ENCODE measurements at places on chromosomes 11 and 22.

- no peak for DNase-seq
Measured at GRCh38 chr11:118895093-118896039, 11.7 kb downstream of the CXCR5 start.

DNA sequence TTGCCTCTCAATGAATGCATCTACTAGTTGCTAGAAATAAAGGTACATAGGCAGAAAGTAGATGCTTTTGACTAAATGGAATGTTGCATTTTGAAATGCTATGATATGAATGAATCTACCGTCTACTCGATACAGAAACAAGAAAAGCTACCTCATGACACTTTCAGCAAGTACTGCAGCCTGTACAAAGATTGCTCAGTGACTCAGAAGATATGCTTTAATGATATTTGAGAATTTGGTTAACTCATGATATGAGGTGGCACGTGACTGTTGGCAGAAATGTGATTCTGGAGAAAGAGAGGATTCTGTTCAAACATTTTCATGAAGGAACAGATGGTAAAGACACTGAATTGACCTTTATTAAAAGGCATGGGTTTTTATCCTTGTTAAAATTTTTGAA lies 76.0 kb downstream of the HSD17B12 start:
- no peak for DNase-seq

- no peak for DNase-seq
Measured at GRCh38 chr22:35133702-35134380, 67.9 kb downstream of the ISX start.

GRCh38 chr11:23749762-23750430 lies 747.0 kb upstream of the LUZP2 start:
- no peak for DNase-seq

DNA sequence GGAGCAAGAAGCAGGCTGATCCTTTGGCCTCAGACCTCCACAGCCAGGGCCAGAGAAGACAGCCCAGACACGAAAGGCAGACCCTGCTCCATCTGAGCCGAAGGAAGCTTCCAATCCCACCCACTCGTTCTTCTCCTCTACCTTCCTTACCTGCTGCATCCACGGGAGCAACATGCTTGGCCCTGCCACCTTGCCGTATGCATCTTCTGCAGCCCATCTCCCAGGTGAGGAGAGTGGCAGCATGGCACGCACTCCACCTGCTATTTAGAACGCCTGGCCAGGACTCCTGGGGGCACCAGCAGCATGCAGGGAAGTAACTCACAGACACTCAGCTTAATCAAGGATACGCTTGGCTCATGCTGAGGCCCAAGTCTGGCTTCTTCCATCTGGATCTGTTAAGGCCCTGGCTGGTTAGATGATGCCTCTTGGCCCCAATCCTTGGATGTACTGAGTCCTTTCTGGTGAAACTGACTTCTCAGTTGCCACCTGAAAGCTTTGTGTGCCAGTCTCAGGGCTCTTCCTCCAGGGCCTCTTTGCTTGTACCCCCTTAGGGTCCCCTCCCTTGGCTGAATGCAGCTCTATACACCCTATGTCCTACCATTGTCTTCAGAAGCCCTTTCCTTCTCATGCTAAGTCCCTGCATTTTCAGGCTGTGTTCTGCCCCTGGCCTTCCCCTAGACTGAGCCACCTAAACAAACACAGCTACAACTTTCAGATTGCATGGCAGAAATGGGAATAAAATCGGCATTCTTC lies 604.9 kb downstream of the BUD13 start:
- no peak for DNase-seq

- no peak for DNase-seq
Measured at GRCh38 chr11:95592471-95592870, 197.1 kb downstream of the FAM76B start.

DNA sequence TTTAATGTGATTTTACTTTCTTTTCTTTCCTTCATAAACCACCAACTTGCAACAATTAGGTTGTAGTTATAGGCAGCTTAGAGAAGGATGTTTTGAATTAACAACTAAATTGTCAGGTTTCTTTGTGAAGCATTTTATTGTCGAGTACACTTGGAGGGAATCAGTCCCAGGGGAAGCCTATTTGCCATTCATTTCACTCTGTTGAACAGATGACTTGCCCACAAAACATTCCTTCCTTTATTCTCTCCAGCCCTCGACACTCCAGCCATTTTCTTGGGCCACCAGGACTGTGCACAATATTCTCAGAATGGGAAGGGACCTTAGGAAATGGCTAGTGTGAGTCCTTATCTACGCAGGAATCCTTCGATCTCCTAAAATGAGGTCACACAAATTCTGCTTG lies 620.6 kb downstream of the SOX6 start:
- no peak for DNase-seq

DNA sequence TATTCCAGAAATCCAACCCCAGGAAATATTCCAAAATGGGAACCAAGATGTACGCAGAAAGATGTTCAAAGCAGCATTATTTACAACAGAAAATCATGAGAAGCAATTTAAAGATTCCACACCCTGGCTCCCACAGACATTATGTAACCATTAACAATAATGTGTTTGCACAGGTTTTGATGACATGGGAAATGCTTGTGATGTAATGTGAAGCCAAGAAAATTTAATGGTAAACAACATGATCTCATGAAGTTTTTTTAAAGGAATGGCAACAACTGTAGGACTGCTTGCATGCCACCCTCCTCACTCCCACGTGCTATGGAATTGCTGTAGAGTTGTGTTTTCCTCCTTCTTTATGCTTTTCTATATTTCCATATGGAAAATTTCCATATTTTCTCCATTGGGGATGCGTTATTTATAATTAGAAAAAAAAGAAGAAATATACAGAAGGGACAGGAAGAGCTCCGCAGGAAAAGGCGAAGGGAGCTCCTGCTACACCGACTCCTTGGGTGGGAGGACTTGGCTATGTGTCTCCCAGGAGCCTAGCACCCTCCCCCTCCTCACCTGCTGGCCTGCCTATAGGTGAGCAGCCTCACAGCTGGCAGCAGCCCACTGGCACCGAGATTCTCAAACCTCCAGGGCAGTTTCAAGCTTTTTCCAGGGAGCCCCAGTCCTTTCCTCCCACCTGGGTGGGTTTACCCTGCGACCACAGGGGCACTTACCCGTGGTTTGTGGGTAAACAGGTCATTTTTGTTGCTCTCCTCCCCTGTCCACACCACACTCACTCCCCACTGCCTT lies 20.9 kb downstream of the LRFN4 start:
- DNase-seq, result no peak

DNA sequence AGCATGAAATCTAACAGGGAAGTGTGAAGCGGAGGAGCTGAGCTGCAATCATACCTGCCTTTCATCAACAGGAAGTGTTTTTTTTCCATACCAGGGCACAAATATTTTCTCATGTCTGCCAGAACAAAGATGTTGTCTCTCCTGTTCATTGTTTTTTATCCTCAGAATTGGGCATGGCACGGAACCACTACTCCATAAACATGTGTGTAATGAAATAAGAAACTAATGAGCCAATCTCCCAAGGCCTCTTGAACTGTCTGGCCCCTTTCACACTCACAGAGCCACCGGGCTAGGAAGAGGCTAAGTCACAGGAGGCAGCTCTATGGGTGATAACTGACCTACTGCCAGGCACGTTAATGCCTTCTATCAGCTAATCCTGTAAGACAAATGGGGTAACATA lies 124.4 kb downstream of the ETS1 start:
- no peak for DNase-seq

- no peak for DNase-seq
Measured at GRCh38 chr22:41123151-41123550, 30.8 kb downstream of the EP300 start.

DNA sequence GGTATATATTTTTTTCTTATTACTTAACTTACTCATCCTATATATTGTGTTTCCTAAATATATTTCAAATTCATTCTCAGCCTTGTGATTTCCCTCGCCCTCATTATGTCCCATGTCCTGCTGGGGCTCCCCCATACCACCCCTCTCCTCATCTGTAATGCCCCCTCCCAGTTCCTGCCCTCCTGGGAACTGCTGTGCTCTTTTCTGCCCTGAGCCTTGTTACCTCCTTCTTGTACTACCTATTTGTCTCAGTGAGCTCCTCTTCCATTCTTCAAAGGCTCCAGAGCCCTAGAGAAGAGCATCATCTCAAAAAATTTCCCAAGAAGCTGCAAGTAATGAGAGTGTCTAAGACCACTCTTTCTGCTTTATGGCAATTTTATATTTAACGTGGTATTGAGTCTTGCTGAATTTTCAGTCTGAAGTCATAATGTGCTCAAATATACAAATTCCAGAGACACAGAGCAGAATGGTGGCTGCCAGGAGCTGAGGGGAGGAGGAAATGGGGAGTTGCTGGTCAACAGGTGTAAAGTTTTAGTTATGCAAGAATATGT lies 66.5 kb upstream of the TOP3B start:
- DNase-seq, result no peak

DNA sequence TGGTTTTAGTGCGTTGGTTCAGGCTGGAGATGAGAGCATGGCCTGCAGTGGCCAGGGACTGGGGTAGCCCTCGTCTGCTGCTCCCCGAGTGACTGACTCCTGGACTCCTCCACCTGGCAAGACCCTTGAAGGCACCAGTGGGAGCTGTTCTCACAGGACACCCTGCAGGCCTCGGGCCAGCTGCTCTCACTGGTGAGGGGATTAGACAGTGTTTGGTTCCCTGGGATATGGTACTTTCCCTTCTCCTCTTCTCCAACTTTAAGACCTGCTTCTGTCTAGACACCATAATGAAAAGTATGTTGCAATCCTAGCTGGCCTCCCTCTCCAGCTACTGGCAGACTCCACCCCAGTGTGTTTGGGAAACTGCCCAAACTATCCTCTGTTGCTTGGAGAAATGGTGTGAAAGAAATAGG lies 168.8 kb upstream of the CADM1 start:
- DNase-seq, result no peak

DNA sequence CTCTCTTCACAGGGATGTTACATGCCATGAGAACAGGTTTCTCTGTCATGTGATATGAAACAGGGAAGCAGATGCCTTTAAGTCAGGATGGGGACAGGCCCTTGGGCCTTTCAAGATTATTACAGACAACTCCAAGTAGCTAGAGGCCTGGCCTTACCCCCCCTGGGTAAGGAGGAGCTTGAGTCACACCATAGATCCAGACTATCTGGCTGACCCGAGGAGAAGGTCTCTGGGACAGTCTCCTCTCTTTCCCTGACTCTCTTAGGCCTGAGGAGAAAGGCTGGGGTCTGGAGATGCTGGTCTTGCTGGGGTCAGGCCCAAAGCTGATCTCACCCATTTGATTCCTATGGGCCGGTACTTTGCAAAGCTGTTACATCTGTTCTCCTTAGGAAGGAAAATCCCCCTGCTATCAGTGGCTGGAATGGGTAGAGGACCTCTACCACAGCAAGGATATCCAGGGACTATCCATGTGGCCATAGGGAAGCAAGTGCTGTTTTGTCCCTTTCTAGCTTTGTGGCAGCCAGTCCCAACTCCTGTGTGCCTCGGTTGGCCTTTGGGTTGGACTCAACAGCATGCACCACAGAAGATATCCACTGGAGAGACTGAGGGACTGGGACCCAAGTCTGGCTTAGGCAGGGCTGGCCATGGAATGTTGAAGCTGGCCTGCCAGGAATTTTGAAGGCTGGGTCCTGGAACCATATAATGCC lies 25.2 kb downstream of the RELT start:
- no peak for DNase-seq

GRCh38 chr11:74572349-74572748 lies 20.0 kb upstream of the POLD3 start:
- no peak for DNase-seq

DNA sequence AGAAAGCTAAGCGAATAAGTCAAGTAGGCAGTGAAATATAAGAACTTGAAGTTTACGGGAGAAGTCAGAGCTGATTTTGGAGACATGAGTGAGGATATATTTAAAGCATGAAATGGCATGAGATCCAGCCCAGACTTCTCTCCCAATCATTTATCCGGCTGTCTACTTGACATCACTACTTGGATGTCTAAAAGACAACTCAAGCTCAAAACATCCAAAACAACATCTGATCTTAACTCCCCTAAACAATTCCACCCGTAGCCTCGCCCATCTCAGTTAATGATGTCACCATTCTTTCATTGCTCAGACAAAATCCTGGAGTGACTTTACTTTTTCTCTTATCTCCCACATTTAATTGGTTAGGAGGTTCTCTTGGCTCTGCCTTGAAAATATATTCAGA lies 44.5 kb downstream of the WEE1 start:
- no peak for DNase-seq

DNA sequence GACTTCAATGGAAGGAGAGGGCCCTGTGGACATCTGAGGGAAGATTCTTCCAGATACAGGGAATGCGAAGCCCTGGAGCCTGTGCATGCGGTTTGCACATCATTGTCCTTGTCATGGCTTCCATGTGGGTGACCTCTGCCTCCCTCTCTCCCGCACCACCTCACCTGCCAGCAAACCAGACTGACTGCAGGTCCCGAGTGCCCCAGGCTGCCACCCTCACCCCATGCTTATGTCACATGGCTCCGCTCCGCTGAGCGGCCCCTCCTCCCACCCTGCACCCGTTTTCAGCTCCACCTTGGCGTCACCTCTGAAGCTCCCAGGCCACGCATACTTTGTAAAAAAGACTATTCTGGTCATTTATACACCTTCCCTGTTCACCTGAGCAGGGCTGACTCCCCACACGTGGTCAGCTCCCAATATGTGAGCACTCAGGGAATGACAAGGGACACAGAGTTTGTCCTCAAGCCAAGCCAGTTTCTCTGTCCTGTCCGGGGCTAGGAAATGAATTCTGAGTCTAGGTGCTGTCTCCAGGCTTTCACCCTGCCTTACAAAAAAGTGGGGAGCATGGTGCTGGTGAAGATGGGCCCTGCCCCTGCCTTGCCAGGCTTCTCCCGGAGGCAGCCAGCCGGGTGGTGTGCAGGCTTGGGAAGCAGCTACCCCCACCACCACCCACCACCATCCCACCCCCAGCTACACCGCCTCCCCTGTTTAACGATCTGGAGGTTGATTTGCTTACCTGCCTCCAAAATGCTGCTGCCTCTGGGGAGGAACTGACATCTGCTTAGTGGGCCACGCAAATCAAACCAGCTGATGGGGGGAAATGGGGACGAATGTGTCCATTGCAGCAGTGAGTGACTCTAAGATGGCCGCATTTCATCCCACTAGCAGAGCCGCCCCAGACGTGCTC lies 32.7 kb downstream of the FAM83F start:
- no peak for DNase-seq

DNA sequence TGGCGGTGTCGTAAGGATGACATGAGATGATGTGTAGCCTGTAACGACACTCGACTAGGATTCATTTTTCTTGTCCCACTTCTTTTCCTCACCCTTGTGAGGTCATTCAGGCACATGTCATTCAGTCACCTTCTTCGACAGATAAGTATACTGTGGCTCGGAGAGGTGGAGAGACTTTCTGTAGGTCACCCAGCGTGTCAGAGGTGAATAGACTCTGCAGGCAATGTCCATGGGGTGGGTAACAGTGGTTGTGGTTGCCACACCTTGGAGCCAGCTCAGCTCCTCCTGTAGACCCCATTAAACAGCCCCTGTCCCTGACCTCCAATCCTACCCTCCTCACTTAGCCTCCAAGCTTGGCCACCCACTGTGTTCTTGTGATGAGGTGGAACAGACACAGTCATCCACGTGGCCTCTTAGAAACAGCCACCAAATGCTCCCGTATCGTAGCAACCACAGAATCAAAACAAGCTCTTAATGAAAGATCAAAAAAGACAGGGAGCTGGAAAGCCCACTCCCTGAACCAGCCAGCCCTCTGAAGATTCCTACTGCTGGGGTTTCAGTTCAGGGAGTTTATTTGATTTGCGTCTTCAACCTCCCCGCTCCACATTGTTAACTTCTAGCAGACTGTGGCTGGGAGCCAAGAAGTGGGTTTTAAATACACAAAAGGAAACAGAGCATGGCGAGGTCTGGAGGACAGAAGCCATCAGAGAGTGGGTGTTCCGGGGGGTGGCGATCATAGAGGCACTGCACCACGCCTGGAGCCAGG lies 89.0 kb upstream of the GRK3 start:
- no peak for DNase-seq

- DNase-seq, result no peak
Measured at GRCh38 chr11:11743216-11743615, 98.6 kb upstream of the USP47 start.

Measured in inflammatory macrophage (primary cell).